ENCODE measurements at places on chromosomes 16 and 17.

DNA sequence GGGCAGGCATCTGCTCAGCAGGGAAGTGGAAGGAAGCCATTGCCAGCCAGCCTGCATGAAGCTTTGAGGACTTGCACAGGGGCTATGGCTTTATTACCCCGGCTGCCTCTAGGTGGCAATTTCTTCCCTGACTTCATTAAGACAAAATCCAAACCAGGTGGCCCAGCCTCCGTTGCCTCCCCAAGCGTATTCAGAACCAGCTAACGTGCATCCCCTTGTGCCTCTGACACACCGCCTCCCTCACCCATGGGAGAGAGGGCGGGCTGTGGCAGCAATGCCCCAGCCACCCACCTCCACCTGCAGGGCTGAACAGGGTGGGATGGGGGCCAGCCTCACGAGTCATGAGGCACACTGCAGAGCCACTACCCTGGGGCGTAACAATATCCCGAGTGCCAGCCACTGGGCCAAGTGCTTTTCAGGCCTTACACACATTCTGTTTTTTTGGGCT is 6.8 kb downstream of the KIFC3 start:
- DNase-seq = no peak

- no peak for DNase-seq
Measured at GRCh38 chr17:79706931-79707850, 23.6 kb upstream of the ENPP7 start.

- peak; percentile 98 for DNase-seq
Measured at GRCh38 chr16:48126801-48127644, 28.8 kb downstream of the ABCC12 start.

DNA sequence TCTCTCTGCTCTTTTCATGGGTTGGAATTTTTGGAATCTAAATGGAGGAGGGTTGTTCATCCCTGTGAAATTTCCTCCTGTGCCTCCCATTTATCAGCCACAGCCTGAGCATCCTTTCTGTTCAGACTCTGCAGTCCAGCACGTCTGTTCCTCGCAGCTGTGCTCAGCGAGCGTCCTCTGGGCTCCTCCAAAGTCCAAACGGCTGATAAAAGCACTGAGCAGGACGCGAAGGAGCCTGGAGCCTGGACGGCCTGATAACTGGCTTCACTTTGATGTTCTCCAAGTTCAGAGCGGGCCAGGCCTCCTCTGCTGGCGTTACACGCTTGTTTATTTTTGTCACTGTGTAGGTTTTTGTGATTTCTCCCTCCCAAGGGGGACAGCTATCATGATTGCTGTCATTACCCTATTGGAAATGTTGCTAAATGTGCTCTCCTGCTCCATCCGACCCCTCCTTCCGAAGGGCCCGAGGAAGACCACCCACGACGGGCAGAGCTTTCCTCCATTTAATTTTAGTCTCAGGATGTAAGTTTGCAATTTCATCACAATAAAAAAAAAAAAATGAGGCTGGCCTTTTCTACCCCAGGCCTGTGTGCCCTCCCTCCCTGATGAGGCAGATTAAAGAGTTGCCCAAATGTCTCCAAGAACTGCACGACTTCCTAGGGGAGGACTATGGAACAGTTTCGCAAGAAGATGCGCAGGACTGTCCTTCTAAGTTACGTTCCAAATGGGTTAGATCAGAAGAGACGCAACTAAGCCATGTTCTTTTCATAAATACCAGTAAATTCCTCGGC is 290.5 kb upstream of the FOXF1 start:
- no peak for DNase-seq

DNA sequence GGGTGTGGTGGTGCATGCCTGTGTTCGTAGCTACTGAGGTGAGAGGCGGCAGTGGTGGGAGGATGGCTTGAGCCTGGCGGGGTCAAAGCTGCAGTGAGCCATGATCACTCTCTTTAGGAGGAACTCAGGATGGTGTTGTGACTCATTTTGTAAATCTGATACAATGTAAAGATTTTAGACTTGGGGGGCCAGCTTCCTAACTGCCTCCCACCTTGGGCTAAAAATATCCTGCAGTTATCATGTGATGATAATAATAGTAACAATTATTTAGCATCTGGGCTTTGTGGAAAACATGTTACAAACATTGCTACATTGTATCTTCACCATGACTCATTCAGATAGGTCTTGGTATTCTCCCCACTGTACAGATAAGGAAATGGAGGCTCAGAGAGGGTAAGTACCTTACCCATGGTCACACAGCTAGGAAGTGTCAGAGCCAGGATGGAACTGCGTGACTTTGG is 7.4 kb downstream of the CTNS start:
- no peak for DNase-seq

DNA sequence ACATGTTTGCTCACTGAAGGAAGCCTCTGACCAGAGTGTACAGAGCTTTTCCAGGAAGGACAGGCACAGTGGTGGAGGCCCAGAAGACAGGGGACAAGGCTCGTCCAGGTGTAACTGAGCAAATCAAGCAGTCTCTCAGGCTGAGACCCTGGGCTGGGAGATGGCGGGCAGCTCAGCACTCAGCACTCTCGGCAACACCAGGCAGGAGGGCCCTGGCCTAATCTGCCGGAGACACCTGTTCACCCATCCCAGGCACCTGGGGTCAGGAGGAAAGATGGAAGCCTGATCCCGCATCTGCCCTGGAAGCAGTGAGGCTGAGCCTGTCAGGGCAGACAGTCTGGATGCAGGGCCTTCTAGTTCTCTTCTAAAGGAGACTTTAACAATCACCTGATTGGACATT is 4.8 kb downstream of the RASL10B start:
- DNase-seq = no peak

DNA sequence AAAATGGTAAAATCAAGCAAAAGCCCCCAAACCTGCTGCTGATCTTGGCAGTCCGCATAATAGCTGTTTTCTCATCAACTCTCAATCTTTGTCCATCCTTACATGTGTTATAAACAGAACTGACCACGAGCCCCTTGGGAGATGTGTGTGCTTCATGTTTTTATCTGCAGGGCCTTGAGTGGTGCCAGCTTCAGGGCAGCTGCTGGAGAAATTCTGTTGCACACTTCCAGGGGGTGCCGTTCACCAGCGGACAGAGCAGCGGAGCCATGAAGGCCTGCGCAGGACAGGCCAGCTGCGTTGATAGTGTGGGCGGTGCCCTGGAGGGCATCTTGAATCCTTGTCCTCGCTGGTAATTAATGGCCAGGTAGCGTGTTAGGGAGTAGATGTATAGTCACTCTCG is 20.1 kb downstream of the MPRIP start:
- DNase-seq = no peak

GRCh38 chr16:66337463-66338188 is 28.9 kb upstream of the CDH5 start:
- no peak for DNase-seq

GRCh38 chr16:55949518-55949917 is 74.3 kb upstream of the CES5A start:
- DNase-seq = peak; percentile 9

GRCh38 chr17:35245196-35245486 is 2.3 kb downstream of the SLFN5 start:
- DNase-seq = no peak

All from HS-27A (cell line).